ENCODE measurements at places on chromosomes 16 and 17.

- DNase-seq, result no peak
Measured at GRCh38 chr17:27542841-27543463, 86.7 kb downstream of the KSR1 start.

- DNase-seq, result peak; percentile 8
Measured at GRCh38 chr17:16877099-16877498, 94.8 kb downstream of the TNFRSF13B start.

- no peak for DNase-seq
Measured at GRCh38 chr17:4433515-4434031, at the start of gene SPNS3. Gene SPNS3, plus strand, starts transcription at chr17:4433940. Its CDS starts 28 bp downstream, at chr17:4433968.

- DNase-seq, result no peak
Measured at GRCh38 chr16:8568231-8568617, 22.1 kb downstream of the TMEM114 start.

DNA sequence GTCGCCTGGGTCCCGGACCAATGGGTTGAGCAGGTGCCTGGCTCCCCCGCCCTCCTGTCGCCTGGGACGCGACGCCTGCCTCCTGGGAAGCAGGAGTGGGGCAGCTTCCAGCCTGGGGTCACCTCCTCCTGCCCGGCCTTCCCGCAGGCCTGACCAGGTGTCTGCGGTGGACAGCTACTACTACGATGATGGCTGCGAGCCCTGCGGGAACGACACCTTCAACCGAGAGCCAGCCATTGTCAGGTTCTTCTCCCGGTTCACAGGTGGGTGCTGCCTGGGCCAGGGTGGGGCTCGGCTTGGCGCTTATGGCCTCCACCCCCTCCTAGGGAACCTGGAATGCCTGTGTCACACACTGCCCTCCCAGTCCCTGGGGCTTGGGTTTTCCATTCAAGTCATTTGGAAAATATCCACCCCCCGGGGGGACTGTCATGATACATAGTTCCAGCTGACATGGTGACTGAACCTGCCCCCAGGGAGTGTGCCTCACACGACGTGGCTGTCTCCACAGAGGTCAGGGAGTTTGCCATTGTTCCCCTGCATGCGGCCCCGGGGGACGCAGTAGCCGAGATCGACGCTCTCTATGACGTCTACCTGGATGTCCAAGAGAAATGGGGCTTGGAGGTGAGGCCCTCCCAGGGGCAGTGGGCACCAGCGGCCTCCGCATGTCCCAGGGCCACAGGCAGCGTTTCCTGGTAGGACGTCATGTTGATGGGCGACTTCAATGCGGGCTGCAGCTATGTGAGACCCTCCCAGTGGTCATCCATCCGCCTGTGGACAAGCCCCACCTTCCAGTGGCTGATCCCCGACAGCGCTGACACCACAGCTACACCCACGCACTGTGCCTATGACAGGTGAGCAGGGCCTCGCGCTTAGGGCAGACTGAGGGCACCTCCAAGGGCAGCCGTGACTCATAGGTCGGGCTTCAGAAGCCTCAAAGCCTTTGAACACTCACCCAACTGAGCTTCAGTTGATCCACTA lies 2.3 kb downstream of the DNASE1 start:
- peak; percentile 38 for DNase-seq

GRCh38 chr16:68770671-68771070 lies 33.6 kb downstream of the CDH1 start:
- no peak for DNase-seq

DNA sequence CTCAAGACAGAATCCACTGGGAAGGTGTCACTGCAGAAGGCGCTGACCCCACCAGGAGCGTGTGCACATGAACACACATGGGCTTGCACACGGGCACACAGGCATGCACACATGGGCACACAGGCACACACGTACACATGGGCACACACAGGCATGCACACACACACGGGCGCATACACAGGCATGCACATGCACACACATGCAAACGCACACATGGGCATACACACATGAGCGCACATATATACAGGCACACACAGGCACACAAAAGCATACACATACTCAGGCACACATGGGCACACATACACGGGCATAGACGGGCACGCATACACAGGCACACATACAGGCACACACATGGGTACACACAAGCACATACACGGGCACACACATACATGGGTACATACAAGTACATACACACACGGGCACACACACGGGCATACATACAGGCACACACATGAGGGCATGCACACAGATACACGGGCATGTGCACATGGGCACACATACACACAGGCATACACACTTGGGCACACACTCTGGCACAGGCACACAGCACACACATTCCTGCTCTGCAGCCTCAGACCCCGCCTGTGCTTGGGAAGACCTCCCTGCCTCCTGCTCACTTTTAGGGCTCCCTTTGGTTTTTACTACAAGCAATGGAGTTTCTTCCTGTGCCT lies 86.8 kb downstream of the ZNF778 start:
- no peak for DNase-seq

DNA sequence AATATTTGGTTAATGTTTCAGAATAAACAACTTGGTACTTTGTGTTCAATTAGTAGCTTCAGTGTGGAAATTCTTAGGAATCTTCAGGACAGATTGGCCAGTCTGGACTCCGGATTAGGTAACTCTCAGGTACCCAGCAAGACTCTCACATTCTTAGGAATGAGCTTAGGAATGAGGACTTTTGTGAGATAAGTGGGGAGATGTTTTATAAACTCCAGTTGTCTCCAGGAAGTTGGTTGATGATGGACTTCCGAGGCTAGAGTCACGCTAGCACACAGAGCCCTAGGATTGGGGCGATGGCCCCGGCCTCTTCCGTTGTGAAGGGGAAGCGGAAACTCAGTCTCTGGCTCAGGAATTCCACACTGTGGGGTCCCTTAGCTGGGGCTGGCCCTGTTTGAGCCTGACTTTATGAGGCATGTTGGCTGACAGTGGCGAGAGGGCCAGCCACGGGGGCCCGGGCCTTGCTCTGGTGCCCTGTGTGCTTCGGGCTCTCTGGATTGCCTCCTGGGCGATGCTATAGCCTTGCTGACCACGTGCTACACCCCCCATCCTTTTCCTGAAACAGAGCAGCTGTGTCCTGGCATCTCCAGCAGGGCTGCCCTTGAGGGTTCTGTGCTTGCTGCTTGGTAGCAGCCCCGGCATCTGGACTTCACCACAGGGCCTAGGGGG lies 32.4 kb downstream of the RAB11FIP3 start:
- peak; percentile 69 for DNase-seq

Data from endodermal cell (in vitro differentiated cells).